ENCODE measurements at places on chromosomes 5 and 9. TPM values are rescaled to one million over a fixed set of nuclear protein-coding genes. Genes with fewer than 3 reads are reported as not detected.
A peak's percentile ranks its signal among the peaks of the same experiment; 100 is the strongest.

- DNase-seq, result no peak
These were observed 86.2 kb downstream of the GIN1 start for GRCh38 chr5:103033696-103034095.

- peak; percentile 90 for DNase-seq
These were observed 29.0 kb downstream of the PTGES2 start for GRCh38 chr9:128098297-128099230.

GRCh38 chr9:114652776-114653555, 4.6 kb downstream of the TEX53 start:
- no peak for DNase-seq

GRCh38 chr5:122195802-122196394, 66.6 kb downstream of the ZNF474 start:
- DNase-seq, result no peak

DNA sequence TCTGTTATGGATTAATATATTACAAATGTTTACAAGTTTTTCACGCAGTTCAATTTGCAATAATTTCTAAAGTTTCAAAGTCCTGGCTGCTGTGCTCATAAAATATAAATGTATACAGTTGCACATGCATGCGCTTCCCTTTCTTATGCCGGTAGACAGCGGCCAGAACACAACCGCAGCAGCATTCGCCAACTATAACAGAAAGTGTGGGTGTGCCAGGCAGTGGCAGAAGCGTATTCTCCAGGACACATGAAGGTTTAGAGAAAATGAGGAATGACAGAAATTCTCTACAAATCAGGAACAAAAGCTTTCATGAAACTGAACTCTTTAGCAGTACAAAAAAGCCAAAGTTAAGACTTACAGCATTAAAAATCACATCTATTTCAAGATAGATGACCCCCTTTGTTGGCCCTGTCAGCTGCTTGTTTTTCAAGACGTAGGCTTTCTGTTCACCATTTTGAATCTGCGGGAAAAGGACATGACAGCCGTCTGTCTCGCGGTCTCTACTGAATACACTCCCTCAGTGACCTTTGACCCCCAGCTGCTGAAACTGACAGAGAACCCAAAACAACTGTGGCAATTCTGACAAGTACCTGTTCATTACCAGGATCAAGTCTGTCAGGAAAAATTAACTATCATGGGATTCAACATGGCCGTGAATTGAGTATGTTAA, 252.2 kb downstream of the SLF1 start:
- DNase-seq, result no peak

- DNase-seq, result no peak
These were observed 380.8 kb downstream of the TMEM232 start for GRCh38 chr5:110345623-110346022.

GRCh38 chr9:17589771-17590170, 10.9 kb downstream of the SH3GL2 start:
- no peak for DNase-seq

The DNAH5 gene
- 0.46 TPM for total RNA-seq

GRCh38 chr9:131304676-131305355, 15.3 kb downstream of the PLPP7 start:
- DNase-seq, result no peak

The QRFP gene
- total RNA-seq, result not detected

- no peak for DNase-seq
These were observed 2.9 kb downstream of the B4GALT1 start for GRCh38 chr9:33164138-33164809.

All from omental fat pad (tissue), 4 donors.